ENCODE measurements at places on chromosomes 13 and 19.

- no peak for DNase-seq
These were observed 246.1 kb upstream of the MAB21L1 start for GRCh38 chr13:35722458-35723052.

DNA sequence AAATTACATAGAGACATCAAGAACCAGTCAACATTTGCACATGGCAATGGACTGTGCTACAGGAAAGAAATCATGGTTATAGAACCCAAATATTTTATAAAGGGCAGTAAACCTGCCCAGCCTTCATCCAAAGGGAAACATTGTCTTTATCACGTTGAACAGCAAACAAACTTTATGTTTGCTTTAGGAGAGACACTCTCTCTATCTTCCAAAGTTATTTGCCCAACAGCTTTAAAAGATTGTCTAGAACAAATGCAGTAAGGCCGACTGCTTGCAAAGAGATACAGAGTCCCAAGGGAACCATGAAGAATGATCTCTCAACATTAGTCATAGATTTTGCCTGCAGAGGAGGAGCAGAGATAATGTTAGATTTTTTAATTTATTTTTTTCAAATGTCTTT, 1323.5 kb upstream of the SLC10A2 start:
- no peak for DNase-seq

GRCh38 chr13:102817907-102818306, 19.0 kb downstream of the BIVM start:
- no peak for DNase-seq

DNA sequence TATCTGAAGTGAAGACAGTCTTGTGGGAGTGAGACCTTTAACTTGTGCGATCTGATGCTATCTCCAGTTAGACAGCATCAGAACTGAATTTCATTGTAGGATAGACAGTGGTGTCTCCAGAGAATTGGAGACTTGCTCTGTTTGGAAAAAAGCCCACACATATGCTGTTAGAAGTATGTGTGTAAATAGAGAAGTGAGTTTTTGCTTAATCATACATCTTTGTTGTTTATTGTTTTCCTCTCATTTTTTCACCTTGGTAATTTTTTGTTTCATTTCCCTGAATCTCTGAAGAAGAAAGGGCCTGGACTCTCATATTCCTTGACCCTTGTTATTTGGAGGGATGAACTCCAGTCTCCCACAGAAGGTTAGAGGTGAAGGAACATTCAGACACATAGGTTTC, 21.8 kb downstream of the FPR3 start:
- DNase-seq, result no peak

DNA sequence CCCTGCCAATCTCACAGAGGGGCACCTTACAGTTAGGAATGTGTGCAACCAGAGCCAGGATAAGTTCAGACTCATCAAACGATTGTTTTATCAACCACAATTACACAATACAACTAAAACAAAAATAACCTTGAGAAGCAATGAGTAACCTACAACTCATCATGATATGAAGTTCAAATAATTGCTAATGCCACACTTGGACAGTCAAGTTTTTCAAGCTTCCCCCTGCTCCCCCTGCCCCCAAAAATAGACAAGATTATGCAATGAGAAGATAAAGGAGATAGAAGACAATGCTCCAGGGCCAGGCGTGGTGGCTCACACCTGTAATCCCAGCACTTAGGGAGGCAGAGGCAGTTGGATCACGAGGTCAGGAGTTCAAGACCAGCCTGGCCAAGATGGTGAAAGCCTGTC, 13.6 kb upstream of the KPNA3 start:
- DNase-seq, result no peak

- DNase-seq, result no peak
These were observed 18.8 kb downstream of the ZC3H4 start for GRCh38 chr19:47094557-47095475.

- DNase-seq, result no peak
These were observed 6.9 kb downstream of the MYADM start for GRCh38 chr19:53874606-53874990.

- DNase-seq, result no peak
These were observed 545 bp downstream of the BTBD2 start for GRCh38 chr19:2014731-2015607.

- DNase-seq, result no peak
These were observed 170.9 kb downstream of the COL4A1 start for GRCh38 chr13:110135977-110136597.

DNA sequence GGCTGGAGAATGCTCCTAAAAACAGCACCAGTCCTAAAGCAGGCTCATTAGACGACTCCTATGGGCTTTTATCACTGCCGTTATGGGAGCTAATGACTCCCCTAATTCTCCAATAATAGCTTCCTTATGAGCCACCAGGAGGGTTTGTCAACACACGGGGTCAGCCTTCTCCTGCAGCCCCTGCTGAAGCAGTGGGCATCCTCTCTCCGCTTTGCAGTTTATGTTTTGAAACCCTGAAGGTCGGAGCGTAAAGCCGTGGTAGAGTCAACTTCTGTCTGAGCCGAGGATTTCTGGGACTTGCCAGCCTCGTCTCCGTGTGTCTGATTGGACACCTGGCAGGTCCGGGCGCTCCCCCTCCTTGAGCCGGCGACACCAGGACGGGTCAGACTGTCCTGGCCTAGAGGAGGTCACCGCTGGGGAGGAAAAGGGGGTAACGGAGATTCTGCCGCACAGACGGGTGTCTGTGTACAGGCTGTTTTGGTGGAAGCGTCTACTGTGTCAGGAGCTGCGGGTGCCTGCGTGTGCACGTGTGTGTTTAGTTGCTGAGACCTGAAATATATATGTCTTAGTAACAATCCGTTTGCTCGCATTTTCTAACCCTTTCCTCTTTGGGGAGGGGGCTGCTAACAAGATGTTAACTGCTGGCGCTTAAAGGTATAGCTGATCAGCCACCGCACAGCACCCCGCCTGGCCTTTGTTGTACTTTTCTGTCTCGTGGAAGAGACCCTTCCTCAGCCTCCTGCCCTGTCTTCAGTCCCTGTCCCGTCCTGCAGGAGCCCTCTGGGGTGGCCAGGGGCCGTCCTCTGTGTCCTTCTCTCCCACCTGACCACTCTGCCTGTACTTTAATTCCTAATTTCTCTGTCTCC, 1.9 kb downstream of the KDM4B start:
- DNase-seq, result no peak

- no peak for DNase-seq
These were observed 11.7 kb downstream of the CIC start for GRCh38 chr19:42280815-42281145.

DNA sequence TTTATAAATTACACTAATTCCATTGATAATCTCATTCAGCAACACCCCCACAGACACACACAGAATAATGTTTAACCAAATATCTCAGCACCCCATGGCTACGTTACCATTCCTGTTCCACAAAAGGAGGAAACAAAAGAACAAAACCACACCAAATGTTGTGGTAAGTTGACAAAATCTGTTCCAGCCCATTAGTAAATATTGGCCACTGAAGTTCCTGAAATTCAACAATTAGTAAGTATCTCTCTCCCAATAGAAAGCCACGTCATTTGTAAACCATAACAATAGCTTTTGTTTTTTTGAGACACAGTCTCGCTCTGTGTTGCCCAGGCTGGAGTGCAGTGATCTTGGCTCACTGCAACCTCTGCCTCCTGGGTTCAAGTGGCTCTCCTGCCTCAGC, 2.3 kb upstream of the FCAR start:
- no peak for DNase-seq

DNA sequence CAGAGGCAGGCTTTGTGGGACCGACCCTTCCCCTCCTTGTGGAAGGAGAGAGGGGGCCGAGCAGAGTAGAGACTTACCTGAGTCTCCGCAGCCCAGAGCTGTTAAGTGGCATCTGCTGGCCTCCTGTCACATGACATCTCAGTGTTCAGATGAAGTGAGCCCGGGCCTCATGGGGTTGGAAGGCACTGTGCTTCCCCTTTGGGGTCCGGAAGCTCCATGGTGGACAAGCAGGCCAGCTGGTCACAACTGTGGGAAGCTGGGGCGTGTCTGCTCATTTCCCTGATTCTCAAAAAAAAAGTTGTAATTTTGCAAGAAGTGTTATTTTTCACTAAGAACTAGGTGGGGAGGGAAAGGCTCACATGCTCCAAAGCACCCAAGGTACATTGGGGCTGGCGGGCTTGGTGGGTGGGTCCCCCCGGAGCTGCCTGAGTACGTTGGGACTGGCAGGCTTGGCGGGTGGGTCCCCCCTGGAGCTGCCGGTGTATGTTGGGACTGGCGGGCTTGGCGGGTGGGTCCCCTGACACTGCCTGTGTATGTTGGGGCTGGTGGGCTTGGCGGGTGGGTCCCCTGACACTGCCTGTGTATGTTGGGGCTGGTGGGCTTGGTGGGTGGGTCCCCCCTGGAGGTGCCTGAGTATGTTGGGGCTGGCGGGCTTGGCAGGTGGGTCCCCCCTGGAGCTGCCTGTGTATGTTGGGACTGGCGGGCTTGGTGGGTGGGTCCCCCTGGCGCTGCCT, 18.2 kb upstream of the DCUN1D2 start:
- no peak for DNase-seq

DNA sequence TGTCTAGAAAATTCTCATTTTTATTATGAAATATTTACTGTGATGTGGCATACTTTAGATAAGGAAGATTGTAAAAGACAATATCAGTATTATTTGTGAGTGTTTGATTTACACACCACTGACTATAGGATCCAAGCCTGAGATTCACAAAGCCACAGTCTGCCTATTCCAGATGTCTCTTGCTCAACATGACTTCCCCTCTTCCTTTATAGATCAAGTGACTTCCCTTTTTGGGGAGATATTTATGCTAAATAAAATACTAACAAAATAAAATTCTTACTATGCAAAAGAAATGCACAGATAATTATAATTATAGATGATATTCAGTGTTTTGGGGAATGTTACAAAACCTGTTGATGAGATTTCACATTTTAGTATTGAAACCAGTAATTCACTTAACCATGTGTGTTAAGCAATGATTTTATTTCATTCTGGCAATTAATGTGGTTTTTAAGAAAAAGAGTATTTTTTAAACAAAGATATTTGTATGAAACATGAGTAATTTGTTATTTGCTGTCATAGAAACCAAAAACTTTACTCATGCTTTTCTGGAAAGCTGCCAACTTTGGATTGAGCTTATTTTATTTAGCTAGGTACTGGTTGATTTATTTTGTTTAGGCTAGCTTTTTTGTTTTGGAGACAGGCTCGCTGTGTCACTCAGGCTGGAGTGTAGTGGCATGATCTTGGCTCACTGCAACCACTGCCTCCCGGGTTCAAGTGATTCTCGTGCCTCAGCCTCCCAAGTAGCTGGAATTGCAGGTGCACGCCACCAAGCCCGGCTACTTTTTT, 13.7 kb upstream of the GPR183 start:
- no peak for DNase-seq

GRCh38 chr13:48568370-48569103, 35.7 kb upstream of the RCBTB2 start:
- DNase-seq, result no peak

GRCh38 chr19:49271080-49271753, 53.8 kb downstream of the SLC6A16 start:
- DNase-seq, result no peak

GRCh38 chr19:51695088-51695487, 2.0 kb downstream of the SPACA6 start:
- DNase-seq, result no peak

- no peak for DNase-seq
These were observed 18.0 kb upstream of the C1QTNF9B start for GRCh38 chr13:23915308-23915707.

DNA sequence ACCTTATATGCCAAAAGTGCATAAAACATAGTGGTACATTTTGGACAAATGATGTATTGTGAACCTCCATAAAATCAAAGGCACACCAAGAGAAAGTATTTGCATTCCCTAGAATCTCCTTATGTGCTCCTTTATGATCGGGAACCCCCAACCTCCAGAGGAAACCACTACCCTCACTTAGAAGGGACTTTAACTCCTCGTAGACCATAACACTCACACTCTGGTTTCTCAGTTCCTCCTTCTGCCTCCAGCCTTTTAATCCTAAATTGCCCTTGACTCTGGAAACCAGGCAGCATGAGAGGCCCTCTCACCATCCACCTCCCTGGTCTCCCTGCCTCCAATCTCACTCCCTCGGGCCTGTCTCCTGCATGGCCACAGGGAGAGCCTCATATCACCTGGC, 9.8 kb upstream of the KCNN4 start:
- no peak for DNase-seq

DNA sequence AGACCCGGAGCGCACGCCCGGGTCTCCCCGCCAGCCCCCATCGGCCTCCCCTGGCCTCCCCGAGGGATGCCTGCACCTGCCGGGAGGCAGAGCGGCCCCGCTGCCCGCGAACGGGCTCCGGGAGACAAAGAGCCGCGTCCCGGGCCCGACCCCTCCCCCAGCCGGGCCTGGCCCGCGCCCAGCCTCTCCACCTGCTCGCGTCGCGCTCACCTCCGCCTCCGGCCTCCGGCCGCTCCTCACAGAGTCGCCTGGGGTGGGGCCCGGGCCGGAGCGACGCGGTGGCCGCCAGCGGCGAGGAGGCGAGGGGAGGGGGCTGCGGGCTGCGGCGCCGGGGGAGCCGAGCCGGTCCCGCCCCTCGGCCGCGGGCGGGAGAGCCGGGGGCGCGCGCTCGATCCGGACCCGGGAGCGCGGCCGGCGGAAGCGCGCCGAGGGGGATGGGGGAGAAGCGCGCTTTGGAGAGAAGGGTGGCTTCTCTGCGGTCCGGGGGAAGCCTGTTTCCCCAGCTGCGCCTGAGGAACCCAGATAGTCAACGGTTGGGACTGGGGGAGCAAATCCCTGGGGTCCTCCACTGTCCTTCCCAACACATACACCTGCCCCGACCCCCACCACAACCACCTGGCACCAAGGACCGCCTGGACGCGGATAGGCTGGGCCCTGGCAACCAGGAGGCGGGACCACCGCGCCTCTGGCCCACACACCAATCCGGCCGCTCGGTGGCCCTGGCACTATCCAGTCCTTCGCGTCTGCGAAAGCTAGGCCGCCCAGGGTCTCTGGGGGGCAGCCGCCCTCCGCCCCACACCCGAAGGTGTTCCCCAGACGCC, at the start of gene PRR36:
Gene PRR36 (minus strand): TSS at position 315 of the 821 bp plus-strand sequence. CDS start 701 bp downstream, outside the sequence.
- peak; percentile 83 for DNase-seq

DNA sequence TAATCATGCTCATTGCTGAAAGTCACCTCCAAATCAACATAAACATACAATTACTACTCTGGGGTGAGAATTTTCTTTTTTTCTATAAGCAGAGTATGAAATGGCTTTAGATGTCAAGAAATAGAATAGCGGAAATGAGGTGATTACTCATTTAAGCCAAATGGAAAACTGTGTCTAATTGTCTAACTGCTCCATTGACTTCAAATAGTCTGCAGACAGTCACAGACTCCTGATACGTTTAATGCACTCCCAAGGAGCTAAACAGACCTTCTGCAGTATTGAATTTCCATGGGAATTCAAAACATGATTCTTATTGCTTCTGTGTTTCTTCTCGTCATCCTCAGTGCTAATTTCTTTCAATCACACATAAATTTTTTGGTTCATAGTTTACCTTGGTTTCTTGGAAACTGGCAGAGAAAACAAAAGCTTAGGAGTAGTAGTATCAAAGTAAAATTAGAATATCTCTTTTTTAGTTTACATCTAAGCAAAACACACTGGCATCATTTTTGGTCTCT, 865.2 kb upstream of the SLC10A2 start:
- DNase-seq, result no peak

Data from NCI-H446 (cell line).